ENCODE measurements at places on chromosomes 2 and 18. TPM values are rescaled to one million over a fixed set of nuclear protein-coding genes. Genes with fewer than 3 reads are reported as not detected.
A peak's percentile ranks its signal among the peaks of the same experiment; 100 is the strongest.

- DNase-seq = no peak
Observed at GRCh38 chr2:3779496-3780049, 76.2 kb downstream of the DCDC2C start.

GRCh38 chr18:65380986-65381385, 369.8 kb upstream of the CDH7 start:
- DNase-seq = no peak

- no peak for DNase-seq
Observed at GRCh38 chr2:103169861-103170260, 408.0 kb downstream of the TMEM182 start.

DNA sequence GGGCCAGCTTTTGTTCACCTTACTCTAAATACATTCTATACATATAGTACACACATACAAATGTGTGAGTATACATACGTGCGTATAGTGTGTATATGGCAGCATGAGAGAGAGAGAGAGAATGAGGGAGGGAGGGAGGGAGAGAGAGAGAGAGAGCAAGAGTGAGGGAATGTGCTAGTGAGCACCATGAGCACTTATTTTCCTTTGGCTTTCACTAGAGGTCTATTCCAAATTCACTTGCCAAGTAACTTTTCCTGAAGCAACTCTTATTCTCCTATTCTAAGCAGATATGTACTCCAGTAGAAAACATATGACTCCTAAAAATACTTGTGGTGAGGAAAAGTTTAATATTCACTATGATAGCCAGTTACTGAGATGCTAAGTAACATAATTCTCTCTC, 85.7 kb downstream of the COBLL1 start:
- no peak for DNase-seq

GRCh38 chr18:14104201-14104600, 28.0 kb downstream of the ZNF519 start:
- no peak for DNase-seq

- no peak for DNase-seq
Observed at GRCh38 chr2:195021711-195022507, 635.1 kb upstream of the SLC39A10 start.

GRCh38 chr2:45180033-45180746, 170.9 kb upstream of the SIX2 start:
- no peak for DNase-seq

- DNase-seq = no peak
Observed at GRCh38 chr2:207046724-207047123, 107.4 kb downstream of the CPO start.

- DNase-seq = no peak
Observed at GRCh38 chr2:54603357-54603756, 120.1 kb upstream of the EML6 start.

DNA sequence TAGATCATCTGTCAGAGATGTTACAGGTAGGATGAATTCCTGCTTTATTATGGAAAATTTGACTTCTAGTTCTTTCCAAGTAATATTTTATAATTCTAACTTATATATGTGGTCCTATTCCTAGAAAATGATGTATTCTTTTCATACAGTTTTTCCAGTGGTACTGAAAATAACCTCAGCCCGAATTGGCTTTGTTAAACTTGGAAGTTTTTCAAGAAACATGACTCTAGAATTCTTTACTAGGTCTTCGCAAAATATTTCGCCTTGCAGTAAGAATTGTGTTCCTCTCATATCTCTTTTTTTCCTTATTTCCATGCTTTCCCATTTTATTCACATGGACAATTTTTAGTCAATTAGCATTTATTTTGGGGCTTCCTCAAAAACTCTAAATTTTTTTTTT, 60.5 kb downstream of the BMPR2 start:
- DNase-seq = no peak

DNA sequence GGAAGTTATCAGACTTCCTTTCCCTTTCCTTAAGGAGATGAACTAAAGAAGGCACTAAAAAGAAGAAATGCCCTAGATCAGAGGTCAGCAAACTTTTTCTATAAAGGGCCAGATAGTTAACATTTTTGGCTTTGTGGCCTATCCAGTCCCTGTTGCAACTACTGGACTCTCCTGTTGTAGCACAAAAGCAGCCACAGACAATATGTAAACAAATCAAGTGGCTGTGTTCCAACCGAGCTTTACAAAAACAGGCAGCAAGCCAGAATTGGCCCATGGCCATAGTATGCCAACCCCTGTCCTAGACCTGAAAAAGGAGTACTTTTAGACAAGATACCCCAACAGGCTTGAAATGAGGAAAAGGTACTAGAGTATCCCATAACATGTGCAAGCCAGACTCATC, 10.9 kb downstream of the NHEJ1 start:
- no peak for DNase-seq

DNA sequence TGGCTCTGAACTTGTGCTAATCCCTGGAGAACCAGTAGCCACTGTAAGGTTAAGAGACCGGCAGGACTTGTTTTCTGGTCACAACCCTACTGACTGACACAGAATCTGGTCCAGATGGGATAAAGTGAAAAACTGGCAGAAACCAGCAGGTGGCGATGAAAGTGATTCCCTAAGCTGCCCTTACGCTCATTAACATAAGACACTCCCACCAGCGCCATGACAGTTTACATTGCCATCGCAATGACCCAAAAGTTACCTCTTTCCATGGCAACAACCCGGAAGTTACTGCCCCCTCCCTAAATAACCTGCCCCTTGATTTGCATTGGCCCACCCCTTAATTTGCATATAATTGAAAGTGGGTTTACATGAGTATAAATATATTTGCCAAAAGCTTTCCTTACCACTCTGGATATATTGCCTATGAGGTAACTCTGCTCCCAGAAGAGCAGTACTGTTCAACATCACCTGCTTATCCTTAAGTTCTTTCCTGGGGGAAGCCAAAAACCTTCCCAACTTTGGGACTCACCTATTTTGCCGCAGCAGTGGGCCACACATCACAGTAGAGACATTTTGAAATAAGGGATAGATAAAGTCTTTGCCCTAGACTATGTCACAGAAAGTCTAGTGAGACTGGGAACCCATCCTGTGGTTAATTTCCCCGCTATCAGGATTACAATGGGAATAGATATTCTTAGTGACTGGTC, 35.8 kb upstream of the AFF3 start:
- no peak for DNase-seq

GRCh38 chr2:199851883-199852282, 891 bp upstream of the FTCDNL1 start:
- DNase-seq = no peak

DNA sequence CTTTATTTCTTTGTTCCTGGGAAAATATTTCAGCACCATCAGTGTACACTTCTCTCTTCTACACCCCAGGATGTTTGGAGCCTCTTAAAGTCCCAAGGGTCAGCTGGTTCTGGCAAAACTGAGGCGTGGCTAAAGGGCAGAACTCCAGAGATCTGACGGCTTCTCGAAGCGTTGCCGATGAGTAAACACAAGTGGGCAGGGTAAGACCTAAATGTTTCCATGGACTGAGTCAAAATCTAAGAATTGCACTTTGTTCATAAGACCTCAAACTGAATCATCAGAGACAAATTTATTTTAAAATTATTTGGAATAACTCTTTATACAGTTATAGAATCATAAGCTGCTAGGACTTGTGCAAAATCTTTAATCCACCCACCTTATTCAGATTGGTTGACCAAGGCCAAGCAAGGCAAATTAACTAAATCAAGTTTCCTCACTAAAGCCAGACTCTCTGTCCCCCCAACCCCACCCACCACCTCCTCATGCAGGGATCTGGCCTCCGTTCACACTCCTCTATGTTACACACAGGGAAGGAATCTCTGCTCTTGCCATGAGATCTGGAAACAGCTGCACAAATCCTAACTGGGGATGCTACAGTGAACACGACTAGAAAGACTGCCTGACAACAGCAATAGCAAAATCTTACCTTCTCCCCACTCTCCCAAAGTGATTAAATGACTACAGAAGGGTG, 342.6 kb upstream of the KLHL29 start:
- no peak for DNase-seq

DNA sequence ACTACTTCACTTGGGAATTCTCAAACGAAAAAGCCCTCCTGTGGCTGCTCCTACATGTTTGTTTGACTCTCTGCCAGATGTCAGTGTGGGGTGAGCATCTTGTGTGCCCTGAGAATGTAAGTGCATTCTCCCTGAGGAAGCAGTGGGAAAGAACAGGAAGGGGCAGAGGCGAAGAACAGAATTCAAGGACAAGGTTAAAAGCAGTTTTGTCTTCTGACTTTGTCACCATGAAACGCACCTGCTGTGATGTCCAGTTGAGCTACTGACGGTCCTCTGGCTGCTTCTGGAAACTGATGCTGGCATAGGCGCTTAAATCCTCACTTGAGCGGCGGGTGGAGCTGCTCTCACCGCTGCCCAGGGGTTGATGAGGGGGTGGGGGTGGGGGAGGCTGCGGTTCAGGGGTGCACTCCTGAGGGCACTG, 4.9 kb downstream of the IRS1 start:
- DNase-seq = no peak

GRCh38 chr18:28831476-28831875, 654.5 kb upstream of the CDH2 start:
- DNase-seq = no peak

DNA sequence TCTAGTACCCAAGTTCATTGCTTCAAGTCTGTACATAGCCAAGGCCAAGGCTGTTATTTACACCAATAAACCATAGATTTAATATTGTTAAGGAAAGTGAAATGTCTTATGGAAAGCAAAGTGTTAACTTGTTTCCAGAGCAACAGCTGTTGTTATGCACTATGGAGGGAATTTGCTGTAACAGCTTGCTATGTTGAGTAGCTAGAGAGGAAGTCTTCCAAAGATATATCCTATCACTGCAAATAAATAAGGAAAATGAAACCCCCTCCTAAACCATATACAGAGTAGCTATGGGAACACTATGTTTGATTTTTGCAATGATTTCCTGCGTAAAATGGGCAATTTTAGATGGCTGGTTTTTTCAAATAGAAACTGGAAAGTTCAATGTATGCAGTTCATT, 21.1 kb downstream of the TMEM182 start:
- no peak for DNase-seq

DNA sequence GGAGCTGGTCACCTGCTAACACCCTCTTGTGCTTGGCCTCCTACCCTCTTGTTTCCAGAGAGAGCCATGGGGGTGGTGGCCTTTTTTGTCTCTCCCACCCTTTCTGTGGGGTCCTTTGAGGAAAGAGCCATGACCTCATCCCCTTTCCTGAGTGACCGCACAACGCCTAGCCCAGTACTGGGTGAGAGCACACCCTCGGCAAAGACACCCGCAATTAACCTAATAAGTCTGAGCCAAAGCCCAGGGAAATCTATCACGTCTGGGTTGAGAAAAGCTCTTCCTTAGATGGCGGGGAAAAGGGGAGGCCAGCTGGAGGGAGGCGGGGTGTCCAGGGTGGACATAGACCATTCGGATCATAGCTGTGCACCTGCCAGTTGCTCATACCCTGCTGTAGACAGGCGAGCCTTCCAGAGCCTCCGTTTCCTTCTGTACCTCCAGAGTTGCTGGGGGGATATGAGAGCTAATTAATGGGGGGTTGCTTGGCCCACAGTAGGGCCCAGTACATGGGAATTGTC, 93.7 kb upstream of the MCFD2 start:
- DNase-seq = no peak

DNA sequence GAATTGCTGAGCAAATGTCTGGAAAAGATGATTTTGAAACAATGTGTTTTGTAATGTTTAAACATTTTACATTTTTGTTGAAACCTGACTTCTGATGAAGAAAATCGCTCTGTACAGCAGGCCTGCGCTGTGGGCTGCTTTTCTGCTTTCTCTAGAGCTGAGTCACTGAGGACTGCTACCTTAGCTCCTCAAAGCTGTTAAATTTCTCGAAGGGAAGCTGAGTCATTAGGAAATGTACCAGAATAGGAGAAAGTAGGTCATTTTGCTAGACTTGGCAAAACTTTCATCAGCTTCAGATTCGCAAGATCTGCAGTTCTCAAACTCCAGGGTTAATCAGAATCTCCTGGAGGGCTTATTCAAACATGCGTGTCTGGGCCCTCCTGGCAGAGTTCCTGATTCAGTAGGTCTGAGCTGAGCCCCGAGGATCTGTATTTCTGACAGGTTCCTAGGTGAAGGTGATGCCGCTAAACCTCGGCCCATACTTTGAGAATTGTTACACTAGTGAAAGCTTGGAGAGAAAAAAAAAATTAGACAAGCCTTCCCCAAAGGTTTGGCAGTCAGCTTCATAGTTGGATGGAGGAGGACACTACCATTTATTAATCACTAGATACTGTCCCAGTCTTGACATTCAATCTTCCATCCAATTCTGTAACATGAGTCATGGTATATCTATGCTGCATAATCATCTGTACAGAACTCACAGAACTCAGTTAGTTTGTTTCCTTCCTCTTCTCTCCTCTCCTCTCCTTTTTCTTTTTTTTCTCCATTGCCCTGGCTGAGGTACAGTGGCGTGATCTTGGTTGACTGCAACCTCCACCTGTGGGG, 297.6 kb downstream of the PARD3B start:
- DNase-seq = peak; percentile 86

DNA sequence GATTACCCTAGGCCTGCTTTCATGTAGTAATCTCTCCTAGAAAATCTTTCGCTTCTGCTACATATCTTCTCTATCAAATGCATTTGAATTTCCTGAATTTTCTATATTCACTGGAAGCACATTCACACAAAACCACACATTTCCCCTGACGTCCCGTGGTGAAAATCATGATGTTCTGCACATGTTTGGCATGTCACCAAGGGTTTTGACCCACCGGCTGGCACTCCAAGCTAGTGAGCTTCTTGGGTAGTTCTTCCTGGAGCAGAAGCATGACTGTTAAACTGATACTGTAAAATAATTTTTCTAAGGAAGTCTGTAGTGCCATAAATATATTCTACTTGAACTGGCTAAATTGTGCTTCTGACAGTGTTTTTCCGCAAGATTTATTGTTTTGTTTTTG, 510.1 kb upstream of the SLC8A1 start:
- no peak for DNase-seq

DNA sequence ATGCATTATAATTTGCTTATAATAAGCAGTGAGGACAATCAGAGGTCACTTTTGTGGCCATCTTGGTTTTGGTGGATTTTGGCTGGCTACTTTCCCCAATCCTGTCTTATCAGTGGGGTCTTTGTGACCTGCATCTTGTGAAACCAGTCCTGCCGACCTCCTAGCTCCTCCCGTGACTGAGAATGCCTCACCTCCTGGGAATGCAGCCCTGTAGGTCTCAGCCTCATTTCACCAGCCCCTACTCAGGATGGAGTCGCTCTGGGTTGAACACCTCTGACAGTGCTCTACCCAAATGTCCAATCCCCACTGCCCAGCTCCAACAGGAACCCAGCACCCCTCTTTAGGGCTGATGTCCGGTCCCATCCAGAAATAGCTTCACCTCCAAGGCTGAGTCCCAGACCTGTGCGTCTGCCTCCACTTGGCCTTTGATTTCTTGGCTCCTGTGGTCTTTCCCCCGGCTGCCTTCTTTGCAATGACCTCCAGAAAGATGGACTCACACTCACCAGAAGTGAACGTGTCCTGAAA, 31.3 kb upstream of the PXDN start:
- DNase-seq = no peak

- DNase-seq = no peak
Observed at GRCh38 chr18:10732990-10733389, 207.2 kb downstream of the NAPG start.

The GIGYF2 gene
- polyA plus RNA-seq = 24.9 TPM

The PSTPIP2 gene
- polyA plus RNA-seq = 5.9 TPM

The SCN9A gene
- 38.8 TPM for polyA plus RNA-seq

The TFCP2L1 gene
- polyA plus RNA-seq = 0.05 TPM

The CRYBA2 gene
- 0.26 TPM for polyA plus RNA-seq

The LAMA1 gene
- polyA plus RNA-seq = 3.2 TPM

The BIRC6 gene
- polyA plus RNA-seq = 53.7 TPM

The KCNG2 gene
- not detected for polyA plus RNA-seq

The ACVR1C gene
- 0.04 TPM for polyA plus RNA-seq

The DSG1 gene
- not detected for polyA plus RNA-seq

The SRD5A2 gene
- 0.01 TPM for polyA plus RNA-seq

The MERTK gene
- polyA plus RNA-seq = 0.11 TPM

All from BJ (cell line).